ENCODE measurements at places on chromosomes 4 and X.

- DNase-seq: no peak
Measured at GRCh38 chr4:38387819-38388218, 276.2 kb upstream of the KLF3 start.

- no peak for DNase-seq
Measured at GRCh38 chrX:100341142-100341510, 68.9 kb downstream of the PCDH19 start.

GRCh38 chr4:183658362-183659028 is 490 bp downstream of the RWDD4 start:
- peak; percentile 0 for DNase-seq

- DNase-seq: no peak
Measured at GRCh38 chr4:174578366-174578765, 56.1 kb upstream of the HPGD start.

- no peak for DNase-seq
Measured at GRCh38 chr4:77360451-77360850, 203.4 kb downstream of the CCNG2 start.

DNA sequence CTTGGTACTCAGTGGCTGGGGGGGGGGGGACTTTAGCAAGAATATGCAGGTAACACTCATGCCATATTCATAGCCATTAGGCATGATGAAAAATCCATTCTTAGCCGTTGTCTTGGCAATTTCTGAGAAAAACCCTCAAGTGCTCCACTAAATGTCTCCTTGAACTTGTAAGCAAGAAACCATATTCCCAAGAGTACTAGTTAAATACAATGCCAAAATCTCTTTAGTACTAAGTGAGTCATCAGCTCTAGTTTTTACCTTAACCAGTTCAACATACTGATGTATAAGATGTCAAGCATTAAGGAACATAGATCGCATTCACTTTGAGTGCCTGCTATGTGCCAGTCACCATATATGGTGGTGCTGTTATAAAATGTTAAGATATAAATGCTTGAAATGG is 27.5 kb downstream of the UBE2D3 start:
- DNase-seq: no peak

DNA sequence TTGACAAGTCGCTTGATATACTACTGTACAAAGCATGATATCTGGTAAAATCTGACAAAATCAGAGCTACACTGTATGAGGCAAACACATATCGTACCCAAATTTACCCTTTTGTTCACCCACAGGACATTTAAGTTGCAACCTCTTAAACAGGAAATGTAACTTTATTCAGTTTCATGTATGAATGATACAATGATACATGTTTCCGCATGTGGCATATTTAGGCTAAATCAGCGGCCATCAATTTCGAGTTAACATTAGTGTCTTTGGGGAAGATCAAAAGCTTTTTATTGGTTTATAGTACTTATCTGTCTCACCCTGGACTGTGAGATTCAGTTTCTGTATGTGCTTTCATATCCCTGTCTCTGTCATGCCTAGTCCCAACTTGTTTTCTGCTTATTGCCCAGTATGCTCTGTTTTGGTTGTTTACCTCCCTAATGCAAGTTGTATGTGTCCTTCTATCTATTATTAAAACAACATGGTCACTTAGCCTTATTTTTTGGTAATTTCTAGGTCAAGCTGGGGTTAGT is 97.3 kb upstream of the HPRT1 start:
- DNase-seq: no peak

DNA sequence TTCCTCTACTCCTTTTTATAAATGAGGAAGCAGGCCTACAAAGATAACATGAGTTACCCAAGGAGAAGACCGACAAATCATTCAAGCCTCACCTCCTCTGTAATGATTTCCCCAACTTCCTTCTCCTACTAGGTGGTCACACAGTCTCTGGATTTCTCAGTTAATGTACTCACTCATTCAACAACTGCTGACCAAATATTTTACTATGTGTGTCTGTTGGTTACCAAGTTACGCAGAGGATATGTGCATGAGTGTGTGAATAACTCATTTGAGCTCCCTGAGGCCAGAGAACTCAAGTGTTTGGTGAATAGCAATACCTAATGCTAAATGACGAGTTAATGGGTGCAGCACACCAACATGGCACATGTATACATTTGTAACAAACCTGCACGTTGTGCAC is 10.4 kb downstream of the CASK start:
- no peak for DNase-seq

GRCh38 chrX:131841496-131842437 is 181.3 kb upstream of the STK26 start:
- no peak for DNase-seq

- DNase-seq: no peak
Measured at GRCh38 chrX:6384371-6384770, 150.5 kb downstream of the VCX3A start.

DNA sequence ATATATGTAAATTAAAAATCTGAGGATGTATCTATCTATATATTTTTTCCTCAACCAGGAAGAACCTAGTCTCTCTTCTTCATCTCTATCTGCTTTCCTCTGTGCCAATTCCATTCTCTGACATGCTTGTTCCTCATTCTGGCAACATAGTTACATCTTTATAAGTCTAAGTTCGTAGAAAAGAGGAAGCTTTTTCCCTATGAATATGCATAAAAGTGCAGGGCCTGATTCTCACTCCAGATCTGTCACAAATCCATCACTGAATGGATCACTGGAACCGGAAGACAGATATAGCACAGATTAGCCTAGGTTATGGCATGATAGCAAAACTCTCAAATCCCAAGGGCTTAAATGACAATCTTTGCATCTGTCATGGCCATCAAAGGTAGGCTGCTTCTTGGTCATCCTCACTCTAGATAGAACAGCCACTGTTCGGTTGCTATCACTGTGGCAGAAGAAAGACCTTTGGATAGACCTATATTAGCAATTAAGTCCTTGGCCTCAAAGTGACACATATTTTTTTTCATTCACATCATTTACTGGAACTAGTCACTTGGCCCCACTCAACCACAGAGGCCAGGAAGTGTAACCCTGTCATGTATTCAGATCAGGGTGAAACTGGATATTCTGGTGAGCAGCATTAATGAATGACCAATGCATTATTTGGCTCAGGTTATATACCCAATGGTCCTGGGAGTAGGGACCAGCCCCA is 22.2 kb downstream of the DTHD1 start:
- no peak for DNase-seq

- no peak for DNase-seq
Measured at GRCh38 chr4:148437439-148437838, 4.8 kb downstream of the NR3C2 start.

DNA sequence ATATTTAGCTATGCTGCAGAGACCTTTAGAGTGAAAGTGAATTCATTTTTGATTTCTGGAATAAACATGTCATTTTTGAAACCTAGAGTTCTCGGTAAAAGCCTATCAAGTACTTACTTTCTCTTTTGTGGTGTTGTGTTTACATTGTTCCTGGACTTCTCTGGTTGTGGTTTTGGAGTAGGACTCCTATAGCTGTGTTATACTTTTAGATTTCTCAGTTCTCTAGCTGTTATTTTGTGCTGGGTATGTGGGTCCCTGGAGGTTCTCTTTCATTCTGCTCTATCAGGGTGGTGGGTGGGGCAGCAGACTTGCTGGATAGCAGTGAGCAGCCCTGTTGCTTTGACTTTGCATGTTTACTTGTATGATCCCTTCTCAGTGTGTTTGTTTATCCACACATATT is 25.6 kb upstream of the MSMO1 start:
- no peak for DNase-seq

- no peak for DNase-seq
Measured at GRCh38 chr4:97942137-97942536, 201.1 kb downstream of the STPG2 start.

DNA sequence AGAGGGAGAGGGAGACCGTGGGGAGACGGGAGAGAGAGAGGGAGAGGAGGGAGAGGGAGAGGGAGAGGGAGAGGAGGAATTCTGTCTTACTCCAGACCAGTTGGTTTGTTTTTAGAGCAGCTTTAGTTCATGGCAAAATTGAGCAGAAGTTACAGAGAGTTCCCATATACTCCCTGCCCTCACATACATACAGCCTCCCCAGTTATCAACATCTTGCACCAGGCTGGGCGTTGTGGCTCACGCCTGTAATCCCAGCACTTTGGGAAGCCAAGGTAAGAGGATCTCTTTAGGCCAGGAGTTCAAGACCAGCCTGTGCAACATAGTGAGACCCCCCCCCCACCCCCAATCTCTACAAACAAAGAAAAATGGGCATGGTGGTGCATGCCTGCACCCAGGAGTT is 79.8 kb upstream of the OGT start:
- DNase-seq: no peak

- DNase-seq: no peak
Measured at GRCh38 chr4:40749717-40750460, at the start of gene NSUN7. TSS of gene NSUN7 (plus strand) at chr4:40749955. CDS start at chr4:40750694, 739 bp downstream.
